ENCODE measurements at places on chromosomes 3 and 15.

- DNase-seq: no peak
These were observed 95.4 kb downstream of the MYLK start for GRCh38 chr3:123788710-123789109.

DNA sequence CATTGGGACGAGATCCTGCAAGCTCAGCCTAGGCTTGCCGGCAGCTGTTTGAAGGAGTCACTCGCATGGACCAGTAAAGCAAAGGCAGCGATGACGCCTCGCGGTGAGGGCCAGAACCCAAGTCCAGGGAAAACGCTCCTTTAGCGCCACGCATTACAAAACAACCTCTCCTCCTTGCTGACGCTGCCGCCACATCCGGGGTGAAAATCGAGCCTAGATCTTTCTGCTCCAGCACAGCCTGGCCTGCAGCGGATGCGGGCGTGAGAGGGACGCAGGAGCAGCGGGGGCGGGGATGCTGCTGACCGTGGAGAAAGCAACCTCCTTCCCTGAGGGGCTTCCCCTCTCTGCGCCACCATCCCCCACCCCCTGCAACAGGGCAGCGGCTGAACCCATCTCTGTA, 46.7 kb downstream of the CASR start:
- DNase-seq: no peak

- no peak for DNase-seq
These were observed 11.8 kb downstream of the MBNL1 start for GRCh38 chr3:152280539-152280938.

GRCh38 chr15:89211678-89212170, 9.7 kb downstream of the RLBP1 start:
- DNase-seq: no peak

DNA sequence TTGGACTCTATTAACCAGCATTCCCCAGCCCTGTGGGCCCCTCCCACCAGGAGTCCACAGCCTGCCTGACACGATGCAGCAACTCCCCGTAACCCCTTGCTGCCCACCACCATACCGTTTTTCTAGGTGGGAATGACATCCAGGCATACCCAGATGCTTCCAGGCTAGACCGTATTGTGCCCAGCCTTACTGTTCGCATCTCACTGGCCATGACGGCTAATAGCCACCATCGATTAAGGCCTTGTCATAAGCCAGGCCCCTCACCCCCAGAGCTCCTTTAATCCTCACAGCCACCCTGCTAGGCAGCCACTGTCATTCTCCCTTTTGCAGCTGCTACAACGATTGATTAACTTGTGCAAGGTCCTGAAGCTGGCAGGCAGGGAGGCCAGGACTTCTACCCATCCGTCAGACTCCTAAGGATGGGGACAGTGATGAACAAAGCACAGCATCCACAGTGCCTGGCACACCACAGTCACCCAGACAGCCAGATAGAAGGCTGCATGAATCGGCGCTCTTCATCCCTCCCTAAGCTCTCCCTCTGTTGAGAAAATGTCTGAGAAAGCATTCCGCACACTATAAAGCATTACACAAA, 60.0 kb upstream of the FLNB start:
- no peak for DNase-seq

- no peak for DNase-seq
These were observed 1004.9 kb downstream of the FHIT start for GRCh38 chr3:60246361-60246760.

GRCh38 chr3:14758297-14758696, 60.5 kb upstream of the FGD5 start:
- DNase-seq: no peak

GRCh38 chr3:89098964-89099585, 8.3 kb upstream of the EPHA3 start:
- no peak for DNase-seq

- no peak for DNase-seq
These were observed 2.6 kb downstream of the SLMAP start for GRCh38 chr3:57758686-57759085.

DNA sequence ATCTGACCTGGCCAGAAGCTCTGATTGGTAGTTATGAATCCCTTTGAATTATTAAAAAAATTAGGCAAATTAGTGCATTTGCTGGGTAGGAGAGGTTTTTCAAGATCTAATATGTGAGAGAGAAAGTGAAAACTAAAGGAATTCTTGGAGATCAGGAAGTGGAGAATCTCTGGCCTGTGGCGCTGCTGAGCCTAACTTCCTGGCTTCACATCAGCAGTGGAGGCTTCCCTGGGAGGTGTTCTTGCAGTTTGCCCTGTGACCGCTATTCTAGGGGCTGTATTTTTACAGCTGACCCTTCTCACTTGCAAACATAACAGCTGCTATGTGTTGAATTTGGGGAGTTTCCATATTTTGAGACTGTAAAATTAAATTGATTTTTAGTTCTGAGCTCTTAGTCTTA, 166.4 kb downstream of the ATG7 start:
- DNase-seq: no peak

GRCh38 chr15:66882251-66883020, 180.4 kb downstream of the SMAD6 start:
- DNase-seq: no peak

GRCh38 chr3:196159952-196160804, 51.0 kb downstream of the ZDHHC19 start:
- no peak for DNase-seq

DNA sequence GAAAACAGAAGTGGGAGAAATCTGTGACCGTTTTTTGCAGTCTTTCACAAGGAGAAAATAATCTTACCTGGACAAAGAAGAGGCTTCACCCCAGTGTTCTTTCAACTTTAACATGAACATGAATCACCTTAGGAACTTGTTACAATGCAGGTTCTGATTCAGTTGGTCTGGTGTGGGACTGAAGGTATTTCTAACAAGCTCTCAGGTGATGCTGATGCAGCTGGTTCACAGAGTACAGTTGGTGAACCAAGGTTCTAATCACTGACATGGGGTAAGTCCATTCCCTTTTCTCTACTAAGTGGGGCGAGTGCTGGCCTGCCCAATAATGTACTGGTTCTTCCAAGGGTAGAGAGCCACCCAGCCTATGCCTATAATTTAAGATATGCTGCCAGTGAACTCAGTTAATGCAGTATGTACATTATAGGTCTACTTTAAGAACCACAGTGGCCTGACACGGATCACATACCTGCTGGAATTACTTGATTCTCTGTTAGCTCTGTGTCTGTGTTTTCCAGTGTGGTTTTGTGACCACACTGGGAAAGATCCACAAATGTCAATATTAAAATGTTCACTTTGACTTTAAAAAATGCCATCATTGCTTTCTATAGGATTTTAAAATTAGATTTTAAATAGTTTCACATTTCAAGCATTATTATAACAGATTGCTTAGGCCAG, 304.1 kb downstream of the ZNF621 start:
- no peak for DNase-seq

DNA sequence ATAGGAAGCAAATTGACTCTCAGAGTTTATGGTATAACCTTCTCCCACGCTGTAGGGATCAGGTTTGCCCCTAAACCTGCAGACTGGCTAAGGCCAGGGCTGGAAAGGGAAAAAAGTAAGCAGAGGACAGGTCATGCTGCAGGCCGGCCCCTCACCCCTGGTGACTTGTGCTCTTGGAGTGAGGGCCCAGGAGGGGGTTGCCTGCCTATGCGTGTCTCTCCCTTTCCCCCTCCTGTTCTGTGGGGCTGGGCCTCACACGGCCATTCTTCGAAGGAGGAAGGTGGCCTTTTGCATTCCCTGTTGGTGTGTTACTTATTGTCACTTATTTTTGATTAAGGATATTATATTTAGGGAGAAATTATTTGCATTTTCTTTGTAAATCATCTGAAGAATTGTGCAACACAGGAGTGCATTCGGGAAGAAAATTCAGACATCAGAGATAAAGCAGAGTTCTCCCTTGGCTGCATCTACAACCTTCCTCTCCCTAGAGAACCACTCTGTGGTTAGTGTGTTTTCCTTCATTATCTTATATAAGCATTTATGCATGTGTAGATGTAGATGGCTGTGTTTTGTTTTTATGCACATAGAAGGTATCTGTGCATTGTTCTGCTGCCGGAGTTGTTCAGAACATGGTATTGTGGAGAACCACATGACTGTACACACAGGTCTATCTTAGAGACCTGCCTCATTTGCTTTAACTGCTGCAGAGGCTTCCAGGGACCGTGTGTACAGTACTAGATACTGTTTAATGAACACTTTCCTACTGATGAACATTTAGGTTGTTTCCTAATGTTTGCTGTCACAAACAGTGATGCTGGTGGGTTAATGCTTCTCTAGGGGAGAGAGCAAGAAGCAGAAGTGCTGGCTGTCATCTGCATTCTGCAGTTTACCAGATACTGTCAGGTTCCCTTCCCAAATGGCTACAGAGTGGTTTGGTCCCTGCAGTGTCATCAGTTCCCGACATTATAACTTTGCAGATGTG, 133.5 kb downstream of the APBA2 start:
- DNase-seq: no peak

DNA sequence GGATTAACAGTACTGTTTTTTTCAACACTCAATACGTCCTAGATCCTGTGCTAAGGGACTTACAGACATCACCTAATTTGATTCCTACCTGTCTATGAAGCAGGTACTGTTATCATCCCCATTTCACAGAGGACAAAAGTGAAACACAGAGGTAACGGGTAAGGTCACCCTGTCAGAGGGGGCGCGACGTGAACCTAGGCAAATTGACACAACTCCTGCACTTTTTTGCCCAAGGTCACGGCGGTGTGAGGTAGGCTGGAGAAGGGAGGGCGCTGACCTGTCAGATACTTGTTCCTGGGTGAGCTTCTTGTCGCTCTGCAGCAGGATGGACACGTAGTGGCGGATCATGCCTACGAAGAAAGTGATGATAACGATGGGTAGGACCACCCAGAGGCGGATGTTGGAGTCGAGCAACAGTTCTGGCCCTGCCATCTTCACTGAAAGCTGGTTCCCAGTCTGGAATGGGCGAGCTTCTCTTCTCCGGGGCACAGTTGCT, 363 bp downstream of the EMC3 start:
- no peak for DNase-seq
